ENCODE measurements at places on chromosomes 2 and 18.

DNA sequence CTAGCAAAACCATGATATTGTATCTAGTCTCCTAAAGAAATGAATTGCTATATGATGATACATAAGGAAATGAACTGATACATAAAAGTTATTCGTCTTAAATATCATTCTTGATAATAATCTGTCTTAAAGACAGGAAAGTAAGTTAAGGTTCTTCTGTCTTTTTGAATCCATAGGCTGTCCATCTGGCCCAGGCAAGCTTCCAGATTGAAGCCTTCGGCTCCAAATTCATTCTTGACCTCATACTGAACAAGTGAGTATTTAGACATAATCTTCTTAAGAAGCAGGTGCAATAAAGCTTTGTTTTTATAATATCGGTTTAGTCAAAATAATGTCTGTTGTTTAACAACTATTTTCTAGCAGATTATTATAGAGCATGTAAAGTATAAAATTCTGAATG, 37.7 kb downstream of the ADAM23 start:
- no peak for DNase-seq

DNA sequence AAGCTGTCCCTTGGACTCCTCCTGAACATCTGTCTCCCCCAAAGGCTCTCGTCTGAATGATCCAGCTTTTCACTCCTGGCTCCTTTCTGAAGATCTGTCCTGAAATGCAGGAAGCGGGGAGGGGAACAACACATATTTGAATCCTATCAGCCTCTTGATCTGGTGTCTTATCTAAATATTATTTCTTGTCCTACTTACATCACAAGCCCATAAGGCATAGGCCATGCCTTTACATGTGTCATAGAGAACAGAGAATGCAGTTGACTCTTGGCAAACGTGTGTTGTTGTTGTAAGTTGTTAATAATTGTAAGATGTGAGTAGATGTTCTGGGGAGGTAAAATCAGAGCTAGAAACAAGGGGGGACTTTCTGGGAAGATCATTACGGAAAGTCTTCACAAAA, 57.4 kb downstream of the GATA6 start:
- no peak for DNase-seq

- DNase-seq, result no peak
Measured at GRCh38 chr2:65146078-65146477, 16.2 kb upstream of the RAB1A start.

- no peak for DNase-seq
Measured at GRCh38 chr2:182593394-182593975, 122.6 kb upstream of the DNAJC10 start.

DNA sequence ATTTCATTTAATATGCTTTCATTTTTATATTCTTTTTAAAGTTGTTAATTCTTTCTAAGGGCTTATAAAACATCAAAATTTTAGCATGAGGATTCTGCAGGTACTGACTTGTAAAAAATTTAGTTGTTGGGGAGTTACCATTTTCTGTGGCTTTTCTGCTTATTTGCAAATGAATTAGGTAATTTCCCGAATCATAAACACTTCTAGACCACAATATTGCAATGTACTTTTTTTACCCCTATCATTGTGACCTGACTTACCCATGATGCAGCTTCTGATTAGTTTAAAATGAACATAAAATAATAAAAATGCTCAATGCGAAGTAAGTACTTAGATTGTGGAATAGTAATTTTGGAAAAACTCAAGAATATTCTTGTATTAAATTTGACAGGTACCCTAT, 11.4 kb downstream of the ARL6IP6 start:
- DNase-seq, result no peak

GRCh38 chr2:47867205-47867604, 39.1 kb downstream of the FBXO11 start:
- no peak for DNase-seq

DNA sequence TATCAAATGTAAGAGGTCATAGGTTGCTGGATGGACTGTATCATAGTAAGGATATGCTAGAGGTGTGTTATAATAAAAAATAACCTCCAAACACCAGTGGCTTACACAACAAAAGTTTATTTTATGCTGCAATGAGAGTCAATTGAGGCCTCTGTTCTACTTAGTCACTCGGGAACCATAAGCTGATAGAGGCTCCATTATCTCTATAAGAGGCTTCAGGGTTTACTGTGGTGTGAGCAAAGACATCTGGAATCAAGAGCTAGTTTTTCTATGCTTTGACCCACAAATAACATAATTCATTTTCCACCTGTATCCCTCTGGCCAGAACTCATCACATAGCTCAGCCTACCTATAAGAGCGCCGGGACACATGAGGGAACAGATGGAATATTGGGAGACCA, 47.5 kb upstream of the NEMP2 start:
- DNase-seq, result no peak

GRCh38 chr18:78821396-78821795, 158.2 kb upstream of the SALL3 start:
- no peak for DNase-seq

GRCh38 chr2:11850082-11850481, 103.7 kb downstream of the LPIN1 start:
- no peak for DNase-seq
